ENCODE measurements at places on chromosomes 4 and X.

DNA sequence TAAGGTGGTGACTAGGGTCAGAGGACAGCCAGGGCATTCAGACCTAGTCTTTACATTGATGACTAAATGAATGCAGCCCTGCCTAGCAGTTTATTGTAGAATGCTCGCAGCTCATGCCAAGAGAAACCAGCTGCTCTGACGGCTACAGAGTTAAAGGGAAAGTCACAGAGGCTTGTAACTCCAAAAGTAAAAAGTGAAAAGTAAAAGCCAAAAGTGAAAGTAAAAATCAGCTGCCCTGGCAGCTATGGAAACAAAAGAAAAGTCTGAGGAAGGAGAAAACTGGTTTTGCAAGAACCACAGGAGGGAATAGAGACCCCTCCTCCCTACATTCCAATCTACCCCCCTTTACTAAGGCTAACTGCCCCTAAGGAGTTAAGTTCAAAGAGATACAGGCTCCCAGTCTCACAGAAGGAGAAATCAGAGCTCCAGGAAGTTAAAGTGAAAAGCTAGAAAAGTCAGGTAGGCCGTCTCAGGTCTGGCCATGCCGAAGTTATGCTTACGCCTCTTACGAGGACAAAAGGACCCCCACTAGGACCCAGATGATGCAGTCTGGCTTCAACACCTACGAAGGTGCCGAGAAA, 6.0 kb downstream of the GAGE10 start:
- DNase-seq = no peak

DNA sequence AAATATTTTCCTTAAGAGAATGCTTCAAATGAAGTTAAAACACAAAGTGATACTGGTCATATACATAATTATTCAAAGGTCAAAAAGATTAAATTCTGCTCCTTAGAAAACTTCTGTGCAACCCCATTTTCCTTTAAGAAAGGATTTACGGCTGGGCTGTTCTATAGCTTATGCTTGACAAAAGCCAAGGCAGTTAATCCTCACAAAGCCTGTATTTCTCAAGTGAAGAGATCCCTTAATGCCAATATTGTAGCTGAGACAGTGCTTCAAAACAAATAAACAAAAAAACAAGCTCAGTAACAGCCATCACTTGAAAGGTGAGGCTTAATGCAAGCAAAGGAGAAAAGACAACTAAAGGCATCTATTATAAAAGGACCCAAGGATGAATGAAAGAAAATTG, 42.5 kb downstream of the BTC start:
- no peak for DNase-seq

- DNase-seq = no peak
Observed at GRCh38 chrX:103615781-103616371, 8.1 kb downstream of the TCEAL3 start.

DNA sequence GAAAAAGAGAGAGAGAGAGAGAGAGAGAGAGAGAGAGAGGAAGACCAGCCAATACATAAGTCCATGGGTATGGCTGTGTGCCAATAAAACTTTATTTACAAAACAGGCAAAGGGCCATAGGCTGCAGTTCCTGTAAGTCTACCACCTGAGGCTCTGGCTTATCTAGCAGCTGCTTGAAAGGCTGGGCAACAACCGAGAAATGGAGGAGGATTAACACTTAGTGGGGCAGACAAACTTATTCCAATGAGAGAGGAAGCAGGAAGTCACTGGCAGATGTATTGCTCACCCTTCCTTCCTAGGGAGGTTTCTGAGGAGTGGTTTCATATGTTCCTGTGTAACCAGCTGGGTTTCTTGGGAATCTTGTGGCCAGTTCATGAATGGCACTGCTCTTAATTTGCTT, 4.7 kb upstream of the GPR143 start:
- no peak for DNase-seq

GRCh38 chr4:88240297-88240714, 44.1 kb downstream of the PPM1K start:
- DNase-seq = no peak

- DNase-seq = no peak
Observed at GRCh38 chrX:2782171-2782570, 30.3 kb downstream of the XG start.

GRCh38 chr4:151031831-151032605, 16.9 kb upstream of the LRBA start:
- peak; percentile 15 for DNase-seq

DNA sequence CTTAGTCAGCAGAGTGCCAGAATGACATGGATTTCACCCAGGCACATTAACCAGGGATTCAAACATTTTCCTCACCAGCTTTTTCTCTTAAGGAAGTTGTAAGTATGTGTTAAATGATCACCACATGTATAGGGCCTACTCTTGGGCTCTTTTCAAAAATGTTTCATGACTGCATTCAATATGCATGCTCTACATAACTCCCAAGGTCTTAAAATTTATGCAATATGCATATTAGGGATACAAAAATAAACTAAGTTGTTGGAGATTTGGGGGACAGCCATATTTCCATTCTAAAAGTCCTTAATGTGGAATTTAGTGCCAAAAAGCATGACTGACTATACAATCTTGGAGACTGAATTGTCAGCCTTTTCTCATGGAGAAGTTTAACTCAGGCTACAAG, 25.0 kb upstream of the TRPC5OS start:
- no peak for DNase-seq

GRCh38 chr4:159422019-159422418, 319.1 kb downstream of the RAPGEF2 start:
- DNase-seq = no peak

GRCh38 chr4:67371615-67372014, 173.7 kb downstream of the CENPC start:
- DNase-seq = no peak
